Heart right ventricle (tissue), 16 donors: ENCODE measurements at places on chromosomes 16 and 17.

DNA sequence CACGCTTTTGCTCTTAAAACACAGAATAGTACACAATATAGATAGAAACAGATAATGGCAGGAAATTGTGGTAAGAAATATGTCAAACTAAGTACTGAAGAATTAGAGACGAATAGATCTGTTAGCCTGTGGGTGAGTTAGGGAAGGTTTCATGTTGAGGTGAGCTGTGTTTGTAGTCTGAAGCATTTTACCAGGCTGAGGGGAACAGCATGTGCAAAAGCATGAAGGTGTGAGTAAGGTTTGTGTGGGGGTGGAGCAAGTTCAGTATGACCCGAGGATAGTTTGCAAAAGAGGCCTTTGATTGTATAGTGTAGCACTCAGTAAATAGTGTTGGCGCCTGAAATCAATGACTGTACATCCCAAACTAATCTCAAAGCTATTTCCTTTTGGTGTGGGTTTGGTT is 13.8 kb downstream of the IGSF6 start:
- DNase-seq: no peak

DNA sequence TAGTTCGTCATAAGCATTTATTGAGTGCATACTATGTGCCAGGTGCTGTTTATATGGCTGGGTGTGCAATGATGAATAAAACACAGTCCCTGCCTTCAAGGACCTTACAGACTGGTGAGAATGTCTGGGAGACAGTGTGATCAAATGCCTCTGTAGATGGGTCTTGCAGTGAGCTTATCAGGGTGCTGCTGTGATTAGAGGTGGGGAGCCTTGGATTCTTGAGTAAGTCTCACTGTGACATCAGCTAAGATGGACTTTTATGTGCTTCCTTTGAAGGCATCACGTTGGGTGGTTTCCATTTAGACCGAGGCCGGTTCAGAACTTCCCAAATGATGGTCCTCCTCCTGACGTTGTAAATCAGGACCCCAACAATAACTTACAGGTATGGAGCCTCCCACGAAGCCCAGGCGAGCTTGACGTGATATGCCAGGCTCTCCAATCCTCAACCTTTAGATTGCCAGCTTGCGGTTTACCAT is 10.0 kb downstream of the HERPUD1 start:
- DNase-seq: no peak

- no peak for DNase-seq
These were observed 385.2 kb upstream of the ZFHX3 start for GRCh38 chr16:73432850-73433730.

DNA sequence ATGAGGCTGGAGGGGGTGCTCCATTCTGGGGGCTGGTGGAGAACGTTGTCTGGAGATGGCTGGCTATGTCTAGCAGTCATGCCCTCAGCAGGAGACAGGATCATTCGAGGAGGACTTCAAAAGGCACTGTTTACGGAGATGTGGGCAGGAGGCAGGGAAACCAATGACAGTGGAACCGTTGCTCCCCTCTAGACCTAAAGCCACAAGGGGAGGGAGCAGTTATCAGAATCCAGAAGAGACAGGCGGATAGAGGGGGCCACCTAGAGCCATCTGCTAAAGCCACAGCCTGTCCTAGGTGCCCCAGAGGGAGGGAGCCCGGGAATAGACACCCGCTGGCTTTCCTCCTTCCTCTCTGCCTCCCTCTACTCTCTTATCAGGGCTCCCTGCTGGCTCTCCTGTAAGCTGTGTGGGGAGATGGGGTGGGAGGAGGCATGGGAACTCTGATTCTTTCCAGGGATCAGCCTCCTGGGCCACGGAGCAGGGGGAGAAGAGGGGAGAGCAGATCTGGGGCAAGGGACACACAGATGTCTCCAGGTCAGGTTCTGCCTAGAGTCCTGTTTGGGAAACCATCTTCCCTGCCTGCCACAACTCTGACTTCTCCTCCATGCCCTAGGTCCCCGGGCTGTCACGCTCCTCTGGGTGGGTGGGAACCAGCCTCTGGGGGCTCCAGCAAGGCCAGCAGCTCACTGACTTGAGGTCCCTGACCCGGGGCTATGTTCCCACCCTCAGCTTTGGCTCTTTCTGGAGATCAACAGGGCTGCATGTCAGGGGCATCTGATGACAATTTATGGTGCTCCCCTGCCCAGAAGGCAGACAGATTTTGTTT is 42.3 kb downstream of the IRX3 start:
- DNase-seq: no peak

GRCh38 chr17:17682737-17683680 is 1.8 kb downstream of the RAI1 start:
- peak; percentile 72 for DNase-seq

DNA sequence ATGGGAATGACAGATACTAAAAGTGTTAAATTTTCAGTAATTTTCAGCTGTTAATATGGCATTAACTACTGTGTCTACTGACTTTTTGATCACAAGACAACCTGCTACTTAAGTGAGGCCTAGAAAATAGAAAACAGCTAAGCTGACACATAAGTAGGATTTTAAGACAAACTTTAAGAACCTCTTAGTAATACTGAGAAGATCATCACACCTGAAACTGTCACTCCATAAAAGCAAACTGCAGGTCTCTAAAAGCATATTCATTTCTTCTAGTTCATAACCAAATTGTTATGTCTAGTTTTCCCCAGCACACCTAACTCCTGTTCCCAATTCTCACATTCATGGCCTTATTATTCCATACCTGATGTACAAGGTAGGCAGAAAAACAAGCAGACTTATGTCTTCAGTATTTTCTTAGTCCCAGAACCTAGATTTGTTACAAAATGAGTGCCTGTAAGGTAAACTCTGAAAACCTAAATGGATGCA is 8.0 kb downstream of the SRSF1 start:
- DNase-seq: no peak

DNA sequence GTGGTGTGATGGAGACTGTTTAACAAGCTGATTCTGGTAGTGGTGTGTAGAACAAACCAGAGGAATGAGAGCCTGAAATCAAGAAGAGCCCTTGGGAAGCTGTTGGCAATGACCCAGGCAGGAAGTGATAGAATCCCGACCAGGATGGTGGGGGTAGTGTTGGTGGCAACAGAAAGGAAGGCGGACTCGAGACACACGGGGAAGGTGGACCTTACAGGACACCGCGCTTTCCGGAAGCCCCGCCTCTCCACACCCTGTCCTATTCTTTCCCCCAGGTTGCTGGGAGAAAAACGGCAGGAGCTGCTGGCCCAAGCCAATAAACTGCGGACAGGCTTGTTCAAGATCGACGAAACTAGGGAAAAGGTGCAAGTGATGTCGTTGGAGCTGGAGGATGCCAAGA is 30.0 kb upstream of the KDM6B start:
- DNase-seq: no peak

DNA sequence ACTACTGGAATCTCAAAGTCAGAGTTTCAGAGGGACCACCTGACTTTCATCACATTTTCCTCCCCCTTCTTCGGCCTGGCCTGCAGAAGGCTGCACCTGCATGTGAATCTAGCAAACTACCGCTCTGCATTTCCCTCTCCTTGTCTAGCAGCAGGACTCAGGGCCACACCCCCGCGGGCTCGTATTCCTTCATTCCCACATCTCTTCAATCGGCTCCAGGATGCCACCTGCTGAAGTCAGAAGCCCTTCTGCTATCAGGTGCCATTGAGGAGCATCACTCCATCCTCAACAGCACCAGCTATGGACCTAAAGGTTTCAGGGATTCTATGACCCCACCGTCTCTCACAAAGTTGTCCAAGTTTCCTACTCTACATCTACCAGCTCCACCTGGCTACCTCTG is 169.5 kb downstream of the VPS53 start:
- DNase-seq: no peak

GRCh38 chr17:73318836-73319235 is 7.0 kb upstream of the CDC42EP4 start:
- DNase-seq: no peak

DNA sequence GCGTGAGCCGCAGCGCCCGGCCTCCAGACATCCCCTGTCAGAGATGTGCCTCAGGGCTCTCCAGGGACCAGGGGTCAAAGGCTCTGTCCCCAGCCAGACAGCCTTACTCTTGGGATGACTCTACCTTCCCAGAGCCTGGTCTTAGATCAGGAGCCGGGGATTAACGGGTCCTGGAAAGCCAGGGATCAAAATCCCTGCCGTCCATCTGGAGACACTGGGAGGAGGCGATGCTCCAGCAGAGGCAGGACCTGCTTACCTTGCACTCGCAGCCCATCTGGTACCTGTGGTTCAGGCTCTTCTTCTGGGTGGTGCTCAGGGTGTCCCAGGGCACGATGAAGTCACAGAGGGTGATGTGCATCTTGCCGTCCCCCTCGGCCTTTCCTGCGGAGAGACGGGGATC is 16.7 kb upstream of the USP36 start:
- no peak for DNase-seq

DNA sequence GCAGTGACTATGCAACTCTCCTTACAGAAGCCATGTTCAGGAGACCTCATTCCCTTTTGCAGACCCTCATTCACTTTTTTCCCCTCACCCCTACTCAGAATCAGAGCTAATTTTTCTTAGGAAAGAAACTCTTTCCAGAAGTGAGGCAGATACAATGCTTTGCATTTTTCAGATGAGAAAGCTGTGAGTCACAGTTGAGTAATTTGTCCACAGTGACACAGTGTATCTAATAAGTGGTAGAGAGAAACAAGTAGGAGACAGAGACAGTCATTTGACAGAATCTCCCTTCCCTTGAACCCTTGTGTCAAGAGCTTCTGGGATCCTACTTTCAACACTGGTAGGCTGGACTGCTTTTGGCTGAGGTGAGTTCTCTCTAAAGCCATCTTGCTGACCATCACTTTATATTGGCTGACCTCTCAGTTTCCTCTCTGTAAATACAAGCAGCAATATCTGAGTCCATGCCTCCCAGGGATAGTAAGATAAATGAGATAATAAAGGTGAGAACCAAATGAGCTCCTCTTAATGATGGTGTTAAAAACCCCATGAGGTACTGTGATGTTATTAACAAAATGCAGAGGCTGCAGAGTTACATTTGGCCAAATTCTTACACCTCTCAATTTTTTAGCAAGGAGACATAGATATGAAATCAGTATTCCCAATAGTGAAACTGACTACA is 130.8 kb downstream of the CA10 start:
- no peak for DNase-seq

- no peak for DNase-seq
These were observed 241.3 kb upstream of the ZFHX3 start for GRCh38 chr16:73289232-73289631.

DNA sequence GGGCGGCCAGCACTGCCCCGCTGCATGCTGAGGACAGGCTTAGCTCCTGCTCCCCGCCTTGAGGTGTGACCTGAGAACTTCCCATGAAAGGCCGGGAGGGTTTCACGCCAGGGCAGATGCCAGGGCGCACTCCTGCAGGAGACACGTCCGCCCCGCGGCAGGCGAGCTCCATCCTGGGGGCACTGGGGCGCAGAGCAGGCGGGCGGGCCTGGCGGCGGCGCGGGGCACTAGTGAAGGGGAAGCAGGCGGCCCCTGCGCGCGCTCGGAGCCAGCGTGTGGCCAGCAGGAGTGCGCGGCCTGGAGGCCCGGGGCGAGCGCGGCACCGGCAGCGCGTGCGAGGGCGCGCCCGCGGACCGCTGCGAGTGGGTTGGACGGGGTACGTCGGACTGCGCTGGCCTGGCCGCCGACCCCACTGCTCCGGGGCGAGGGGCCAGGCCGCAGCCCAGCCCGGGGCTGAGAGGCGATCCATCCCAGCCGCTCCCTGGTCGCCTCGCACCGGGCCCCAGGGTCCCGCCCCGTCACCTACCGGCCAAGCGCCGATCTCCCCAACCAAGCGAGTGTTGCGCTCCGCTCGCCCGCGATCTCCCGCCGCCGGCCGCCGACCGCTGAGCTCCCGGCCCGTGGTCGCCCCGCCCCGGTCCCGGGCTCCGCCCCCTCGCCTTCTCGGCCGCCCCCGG is at the start of gene MAP3K14:
Gene MAP3K14, minus strand, starts transcription at position 587 of the 677 bp plus-strand sequence. CDS start 26,275 bp downstream, outside the sequence.
- peak; percentile 80 for DNase-seq

GRCh38 chr17:75181110-75181509 is 1.6 kb downstream of the SUMO2 start:
- no peak for DNase-seq

GRCh38 chr17:78330570-78331224 is 29.2 kb downstream of the SOCS3 start:
- DNase-seq: no peak

- DNase-seq: no peak
These were observed 17.4 kb downstream of the SALL1 start for GRCh38 chr16:51133688-51134087.

DNA sequence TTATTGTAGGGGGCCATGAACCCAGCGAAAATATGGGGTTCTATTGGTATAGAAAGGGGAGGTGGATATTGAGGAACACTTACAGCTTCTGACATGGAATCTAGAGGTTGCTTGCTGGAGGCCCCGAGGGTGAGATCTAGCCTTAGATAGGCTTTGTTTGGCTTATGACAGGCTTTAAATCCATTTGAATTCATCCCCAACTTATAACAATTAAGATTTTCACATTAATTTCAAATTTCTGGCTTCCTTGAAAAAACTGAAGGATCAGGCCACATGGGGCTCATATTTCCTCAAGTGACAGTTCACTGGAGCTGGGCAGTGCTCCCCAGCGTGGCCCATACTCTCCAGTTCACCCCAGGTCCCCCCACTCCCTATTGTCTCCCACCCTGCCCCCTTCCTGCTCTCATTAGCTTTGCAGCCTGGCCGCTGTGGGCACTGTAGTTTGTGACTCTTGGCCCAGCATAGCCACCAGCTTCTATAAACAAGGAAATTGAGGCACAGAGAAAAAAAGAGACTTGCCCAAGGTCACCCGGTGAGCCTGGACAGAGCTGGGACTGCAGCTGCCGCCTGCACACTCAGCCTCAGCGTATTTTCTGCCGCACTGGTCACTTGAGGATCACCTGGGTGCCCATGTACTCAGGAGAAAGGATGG is 19.8 kb upstream of the ADGRG1 start:
- DNase-seq: no peak

DNA sequence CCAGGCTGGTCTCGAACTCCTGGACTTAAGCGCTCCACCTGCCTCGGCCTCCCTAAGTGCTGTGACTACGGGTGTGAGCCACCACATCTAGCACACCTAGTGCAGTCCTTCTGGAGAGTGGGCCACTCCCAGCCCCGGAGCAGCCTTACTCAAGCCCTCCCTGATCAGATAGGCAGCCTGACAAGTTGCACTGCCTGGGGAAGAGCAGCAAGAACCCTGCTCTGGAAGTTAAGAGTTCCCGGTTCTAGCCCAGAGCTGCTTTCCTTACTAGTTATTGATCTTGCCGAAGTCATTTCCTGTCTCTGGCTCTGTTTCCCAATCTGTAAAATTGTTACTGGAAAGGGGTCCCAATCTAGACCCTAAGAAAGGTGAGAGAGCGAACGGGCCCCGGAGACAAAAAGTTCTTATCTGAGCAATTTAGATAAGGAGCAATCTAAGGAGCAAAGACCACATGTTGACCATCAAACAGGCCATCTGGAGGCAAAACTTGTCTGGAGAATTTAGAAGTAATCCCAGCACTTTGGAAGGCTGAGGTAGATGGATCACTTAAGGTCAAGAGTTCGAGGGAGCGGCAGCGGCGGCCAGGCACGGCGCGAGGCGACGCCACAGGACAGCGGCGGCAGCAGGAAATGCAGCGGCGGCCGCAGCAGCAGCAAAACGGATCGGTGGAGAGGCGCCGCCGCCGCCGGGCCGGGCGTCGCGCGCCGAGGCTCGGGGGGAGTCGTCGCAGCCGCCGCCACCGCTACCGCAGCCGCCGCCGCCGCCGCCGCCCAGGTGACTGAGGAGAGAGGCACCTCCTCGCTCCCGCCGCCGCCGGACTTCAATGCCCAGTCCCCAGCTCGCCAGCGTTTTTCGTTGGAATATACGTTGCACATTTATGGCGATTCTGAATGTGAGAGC is 4.3 kb upstream of the NAGLU start:
- DNase-seq: no peak

- no peak for DNase-seq
These were observed 52.7 kb downstream of the TBC1D16 start for GRCh38 chr17:79982986-79983385.

GRCh38 chr17:80195671-80196529 is 24.2 kb downstream of the SGSH start:
- no peak for DNase-seq
